NCI-H774 (cell line): ENCODE measurements at places on chromosomes 7 and 10.

GRCh38 chr7:73717991-73718405 lies 1.5 kb downstream of the STX1A start:
- DNase-seq, result no peak

DNA sequence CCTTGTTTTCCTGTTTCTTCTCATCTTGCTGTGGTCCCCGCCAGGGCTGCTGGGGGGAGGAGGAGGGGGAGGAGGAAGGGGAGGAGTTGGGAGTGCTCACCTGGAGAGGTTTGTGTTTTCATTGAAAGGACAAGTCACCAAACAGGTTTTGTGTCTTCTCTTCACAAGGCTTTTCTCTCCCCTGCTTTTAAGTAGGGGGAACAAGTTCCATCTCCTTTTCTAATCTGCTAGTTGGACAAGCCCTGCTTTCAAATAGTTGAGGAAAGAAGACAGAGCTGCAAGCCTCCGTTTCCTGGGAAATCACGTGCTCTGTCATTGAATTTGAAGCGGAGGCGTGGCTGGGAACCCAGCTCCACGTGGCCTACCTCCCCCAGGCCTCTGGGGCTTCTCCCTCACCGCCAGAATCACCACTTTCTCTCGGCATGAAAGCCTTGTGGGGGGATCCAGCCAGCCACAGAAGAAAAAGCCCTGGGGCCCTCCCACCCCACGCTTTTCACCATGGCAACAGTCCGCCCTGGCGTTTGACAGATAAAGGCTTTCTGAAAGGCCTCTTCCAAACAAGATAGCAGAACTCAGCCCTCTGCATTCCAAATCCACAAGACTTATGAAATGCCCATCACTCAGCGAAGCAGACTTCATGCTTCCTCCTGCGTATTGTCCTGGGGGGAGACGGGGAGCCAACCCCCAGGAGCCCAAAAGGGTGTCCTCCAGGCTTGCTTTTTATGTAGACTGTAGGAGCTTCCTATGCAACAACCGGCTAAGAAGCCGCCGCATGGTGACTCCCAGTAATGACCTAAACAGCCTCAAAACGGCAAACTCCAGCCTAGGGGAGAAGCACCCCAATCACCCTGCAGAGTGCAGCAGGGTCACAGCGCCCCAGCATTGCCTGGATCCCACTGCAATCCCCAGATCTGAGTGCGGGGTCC lies 51.7 kb downstream of the PROSER2 start:
- no peak for DNase-seq

DNA sequence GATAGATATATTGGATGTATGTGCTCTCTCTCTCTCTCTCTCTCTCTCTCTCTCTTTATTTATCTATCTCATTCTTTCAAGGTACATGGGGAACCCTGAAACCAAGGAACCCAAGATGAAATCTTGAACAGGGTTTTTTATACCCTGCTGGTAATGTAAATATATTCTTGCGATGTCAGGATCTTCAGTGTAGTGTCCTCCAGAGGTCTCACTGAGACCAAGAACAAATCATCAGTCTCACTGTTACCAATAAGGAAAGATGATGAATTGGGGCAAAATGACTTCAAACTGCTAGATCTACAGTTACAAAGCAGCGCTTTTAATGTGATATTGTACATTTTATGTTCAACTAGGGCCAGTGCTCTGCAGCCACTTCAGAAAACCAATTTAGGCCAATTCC lies 423.5 kb downstream of the ANKRD7 start:
- no peak for DNase-seq

- no peak for DNase-seq
These were observed 57.3 kb upstream of the BTBD16 start for GRCh38 chr10:122213766-122214165.

GRCh38 chr10:14535457-14536130 lies 204.9 kb upstream of the FRMD4A start:
- DNase-seq, result no peak

DNA sequence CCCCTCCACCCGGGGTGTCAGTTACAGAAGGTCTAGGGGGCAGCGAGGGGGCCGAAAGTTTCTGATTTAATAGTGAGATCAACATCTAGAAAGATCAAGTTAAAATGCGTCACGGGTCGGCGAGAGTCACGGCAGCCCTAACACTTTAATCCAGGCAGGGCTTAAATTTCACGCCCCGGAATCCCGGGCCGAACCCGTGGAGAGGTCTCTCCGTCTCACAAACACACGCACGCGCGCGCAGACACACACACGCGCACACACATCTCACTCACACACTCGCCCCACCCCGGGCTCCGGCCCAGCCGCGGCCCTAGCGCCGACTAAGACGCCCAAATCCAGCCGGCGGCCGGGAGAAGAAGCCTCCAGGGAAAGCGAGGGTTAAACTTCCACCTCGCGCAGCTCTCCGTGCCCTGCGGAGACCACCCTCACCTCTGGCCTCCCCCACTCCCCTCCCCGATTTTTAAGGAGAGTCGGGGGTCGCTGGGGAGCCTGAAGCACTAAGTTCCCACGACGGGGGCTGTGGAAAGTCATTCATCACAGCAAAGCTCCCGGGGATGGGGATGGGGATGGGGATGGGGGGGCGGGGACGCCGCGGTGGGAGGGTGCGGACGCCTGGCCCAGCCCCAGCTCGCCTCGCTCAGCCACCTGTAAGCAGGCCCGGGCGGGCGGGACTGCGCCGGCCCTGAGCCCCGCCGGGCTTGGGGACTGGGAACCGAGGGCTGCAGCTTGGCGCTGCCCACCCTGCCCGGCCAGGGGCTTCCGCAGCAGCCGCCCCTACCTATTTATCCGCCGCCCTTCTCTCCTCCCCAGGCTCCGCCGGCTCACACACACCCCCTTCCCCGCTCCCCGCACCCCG lies 1.6 kb downstream of the PDGFA start:
- DNase-seq, result no peak

DNA sequence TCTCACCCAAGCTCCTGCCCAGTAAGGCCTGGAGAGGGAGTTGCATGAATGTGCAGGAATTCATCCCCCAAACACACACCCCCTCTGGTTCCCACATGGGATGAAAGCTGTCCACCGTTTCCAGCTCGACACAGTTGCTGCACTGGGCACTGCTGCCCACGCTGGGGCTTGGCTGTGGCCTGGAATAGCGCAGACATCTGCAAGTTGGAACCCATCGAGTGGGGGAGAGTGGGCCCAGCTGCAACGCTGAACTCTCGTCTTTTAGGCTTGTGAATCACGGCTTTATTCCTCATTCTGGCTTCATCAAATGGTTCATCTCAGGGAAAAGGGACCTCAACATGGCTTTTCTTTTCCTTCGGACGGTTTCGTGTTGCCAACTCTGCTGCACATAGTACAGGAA lies 264.7 kb downstream of the DNAJB6 start:
- no peak for DNase-seq

GRCh38 chr7:37759526-37759925 lies 76.0 kb downstream of the GPR141 start:
- peak; percentile 4 for DNase-seq

DNA sequence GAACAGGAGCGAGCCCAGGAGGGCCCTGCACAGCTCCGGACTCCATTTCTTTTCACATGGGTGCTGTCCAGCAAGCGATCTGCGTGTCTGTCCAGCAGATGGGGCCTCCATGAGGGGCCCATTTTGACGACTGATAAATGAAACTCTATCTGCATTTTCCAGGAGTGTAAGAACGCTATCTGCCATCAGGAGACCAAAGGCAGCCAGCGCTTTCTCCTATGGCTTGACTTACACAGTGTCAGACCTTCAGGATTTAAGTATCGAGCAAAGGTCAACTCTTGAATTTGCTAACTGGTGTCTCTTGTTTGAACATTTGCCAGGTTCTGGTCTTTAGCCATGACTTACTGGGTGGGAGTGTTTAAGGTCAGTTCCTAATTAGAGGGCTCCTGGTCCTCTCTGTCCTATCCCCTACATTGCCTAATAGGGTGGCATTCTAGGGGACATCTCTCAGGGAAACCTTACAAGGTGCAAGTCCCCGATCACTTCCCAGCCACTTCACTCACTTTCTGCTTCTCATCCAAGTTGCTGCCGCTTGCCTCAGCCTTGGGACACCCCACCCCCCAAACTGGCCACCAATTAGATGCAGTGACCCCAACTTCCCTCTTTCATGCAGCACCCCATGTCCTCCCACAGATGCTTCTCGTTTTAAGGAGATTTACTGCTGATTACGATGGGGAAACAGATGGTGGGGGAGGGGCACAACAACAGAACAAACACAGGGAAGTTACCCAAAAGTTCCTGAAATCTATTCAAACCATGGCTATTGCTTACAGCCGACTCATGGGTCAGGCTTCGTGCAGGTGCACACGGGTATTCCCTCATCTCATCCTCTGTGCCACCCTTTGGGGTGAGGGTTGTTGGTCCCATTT lies 20.0 kb downstream of the VSIR start:
- no peak for DNase-seq

DNA sequence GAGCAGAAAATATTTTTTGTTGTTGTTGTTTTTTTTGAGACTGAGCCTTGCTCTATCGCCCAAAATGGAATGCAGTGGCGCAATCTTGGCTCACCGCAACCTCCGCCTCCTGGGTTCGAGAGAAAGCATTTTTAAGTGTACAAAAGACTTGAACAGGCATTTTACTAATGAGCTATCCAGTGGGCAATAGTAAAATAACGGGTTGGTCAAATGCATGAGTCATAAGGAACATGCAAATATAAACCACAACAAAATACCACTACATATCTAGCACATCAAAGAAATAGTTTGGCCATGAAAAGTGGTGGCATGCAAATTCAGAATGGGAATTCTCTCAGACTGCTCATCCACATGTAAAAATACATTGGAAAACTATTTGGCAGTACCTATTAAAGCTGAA lies 71.7 kb upstream of the TMEM106B start:
- DNase-seq, result no peak

- no peak for DNase-seq
These were observed 326.2 kb upstream of the KAT6B start for GRCh38 chr10:74500026-74500704.

DNA sequence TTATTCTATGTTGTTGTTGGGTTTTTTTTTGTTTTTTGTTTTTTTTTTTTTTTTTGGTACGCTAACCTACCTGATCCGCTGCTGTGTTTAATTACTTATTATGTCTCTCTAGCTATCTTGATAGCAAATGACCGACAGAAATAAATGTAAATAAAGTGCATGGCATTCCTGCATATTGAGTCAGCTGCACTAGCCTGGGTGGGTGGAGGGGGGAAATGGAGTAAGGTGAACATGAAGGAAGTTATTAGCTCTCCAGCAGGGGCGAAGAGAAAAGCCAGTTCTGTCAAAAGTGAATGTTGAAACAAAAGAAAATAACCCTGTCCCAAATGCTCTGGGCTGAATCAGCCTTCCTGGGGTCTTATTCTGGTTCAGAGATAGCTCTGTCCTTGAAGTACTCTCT lies 210.7 kb upstream of the MDFIC start:
- no peak for DNase-seq

DNA sequence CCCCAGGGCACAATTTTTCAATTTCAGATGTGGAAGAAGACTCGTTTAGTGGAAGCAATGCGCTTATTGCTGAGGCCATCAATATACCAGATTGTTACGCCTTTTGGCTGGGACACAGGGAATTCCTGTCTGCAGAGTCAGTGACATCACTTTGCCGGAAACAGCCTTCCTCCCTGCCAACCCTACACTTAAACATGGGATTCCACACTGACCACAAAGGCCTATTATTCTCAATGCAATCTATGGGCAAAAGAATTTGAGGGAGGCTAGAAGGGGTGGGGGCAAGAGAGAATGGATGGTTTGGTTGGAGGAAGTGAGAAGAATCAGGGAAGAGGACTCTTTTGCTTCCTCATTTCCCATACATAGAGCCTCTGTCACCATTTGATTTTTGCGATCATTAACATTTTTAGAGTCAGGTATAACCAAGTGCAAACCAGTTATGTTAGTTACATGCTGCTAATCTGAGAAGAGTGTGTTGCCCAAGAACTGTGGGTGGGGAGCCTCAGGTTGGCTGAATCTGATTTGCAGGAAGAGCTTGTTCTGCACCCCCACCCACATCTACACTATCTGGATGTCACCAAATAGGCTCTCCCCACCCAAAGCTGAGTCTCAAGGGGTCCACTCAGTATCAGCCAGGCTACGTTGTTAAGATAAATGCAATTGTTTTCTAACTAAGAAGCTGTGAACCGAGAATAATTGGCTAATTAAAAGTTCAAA lies 58.2 kb downstream of the ENTPD1 start:
- no peak for DNase-seq

DNA sequence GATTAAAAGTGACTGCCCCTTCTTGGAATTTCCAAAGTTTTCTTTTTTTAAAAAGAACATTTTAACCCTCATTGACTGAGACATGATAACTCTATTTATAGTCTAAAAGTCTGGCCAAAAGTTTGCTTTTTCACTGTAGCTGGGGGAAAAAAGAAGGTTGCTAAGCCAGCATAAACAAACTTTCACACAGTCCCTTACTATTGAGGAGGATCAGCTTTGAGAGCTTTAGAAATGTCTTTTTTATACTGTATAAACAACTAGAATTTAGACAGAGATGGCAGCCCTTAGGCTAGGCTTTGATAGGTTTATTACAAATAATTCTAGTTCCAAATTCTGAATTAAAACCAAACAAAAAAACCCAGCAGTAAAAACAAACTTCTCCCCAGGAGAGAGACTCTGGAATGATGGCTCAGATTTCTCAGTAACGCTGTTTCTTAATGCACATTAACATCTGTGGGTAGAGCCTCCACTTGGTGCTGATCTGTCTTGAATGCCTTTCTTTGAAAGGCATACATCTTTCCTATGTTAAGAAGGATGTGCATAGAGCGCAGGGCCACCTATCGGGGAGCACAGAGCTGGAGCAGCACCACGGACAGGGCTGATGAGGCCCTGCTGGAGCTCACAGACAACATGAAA lies 100.9 kb upstream of the PDLIM1 start:
- no peak for DNase-seq

GRCh38 chr7:16025696-16026095 lies 339.2 kb upstream of the MEOX2 start:
- no peak for DNase-seq

GRCh38 chr7:157335236-157335635 lies 1.6 kb upstream of the DNAJB6 start:
- no peak for DNase-seq

DNA sequence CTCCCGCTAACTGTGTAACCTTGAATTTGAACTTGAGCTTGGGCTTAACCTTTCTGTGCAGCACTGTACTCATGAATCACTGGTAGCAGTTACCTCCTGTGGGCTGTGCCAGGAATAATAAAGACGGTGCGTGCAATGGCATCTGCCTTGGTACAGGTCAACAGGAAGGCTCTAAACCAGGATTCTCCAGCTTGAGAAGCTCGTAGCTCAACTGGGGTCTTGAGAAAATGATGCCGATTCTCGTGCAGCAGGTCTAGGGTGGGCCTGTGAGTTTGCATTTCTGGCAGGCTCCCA lies 112.5 kb upstream of the ANLN start:
- no peak for DNase-seq

DNA sequence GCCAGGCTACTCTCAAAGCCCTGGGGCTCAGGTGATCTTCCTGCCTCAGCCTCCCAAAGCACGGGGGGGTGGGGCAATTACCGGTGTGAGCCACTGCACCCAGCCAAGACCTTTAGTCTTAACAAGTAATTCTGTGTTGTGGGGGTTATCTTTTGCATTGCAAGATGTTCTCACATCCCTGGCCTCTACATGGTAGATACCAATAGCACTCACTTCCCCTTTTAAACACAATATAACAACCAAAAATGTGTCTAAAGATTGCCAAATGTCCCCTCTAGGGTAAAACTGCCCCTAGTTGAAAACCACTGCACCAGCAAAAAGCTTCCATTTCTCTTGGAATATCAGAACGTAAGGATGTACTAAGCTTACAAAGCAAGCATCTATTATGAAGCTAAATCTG lies 225.0 kb downstream of the CTNNA3 start:
- DNase-seq, result no peak

- DNase-seq, result no peak
These were observed 197.6 kb upstream of the ZNF32 start for GRCh38 chr10:43846187-43846680.
